Psoas muscle (tissue), 8 donors: ENCODE measurements at places on chromosomes 7 and 10.

- DNase-seq: no peak
These were observed 7.9 kb downstream of the MALSU1 start for GRCh38 chr7:23306936-23307521.

GRCh38 chr10:33092596-33092995, 134.6 kb upstream of the ITGB1 start:
- no peak for DNase-seq

DNA sequence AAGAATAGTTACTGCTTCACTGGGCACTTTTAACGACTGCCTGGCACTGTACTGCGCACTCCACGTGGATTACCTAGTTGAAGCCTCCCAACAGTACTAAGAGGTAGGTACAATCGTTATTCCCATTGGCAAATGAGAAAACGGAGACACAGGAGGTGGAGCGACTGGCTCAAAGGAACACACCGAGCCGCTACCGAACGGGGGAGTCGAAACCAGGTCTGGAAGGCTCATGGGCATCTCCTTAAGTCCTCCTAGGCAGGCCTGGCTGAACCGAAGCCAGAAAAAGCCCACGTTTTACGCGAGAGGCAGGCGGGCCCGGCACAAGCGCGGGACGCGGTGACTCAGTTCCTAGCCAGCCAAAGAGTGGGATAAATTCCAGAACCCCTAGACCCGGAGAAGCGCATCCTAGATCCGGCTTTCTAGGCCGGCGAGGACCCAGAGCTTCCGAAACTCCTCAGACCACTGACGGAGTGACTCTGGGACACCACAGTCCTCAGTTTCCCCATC, 472 bp downstream of the PDAP1 start:
- DNase-seq: peak; percentile 78

DNA sequence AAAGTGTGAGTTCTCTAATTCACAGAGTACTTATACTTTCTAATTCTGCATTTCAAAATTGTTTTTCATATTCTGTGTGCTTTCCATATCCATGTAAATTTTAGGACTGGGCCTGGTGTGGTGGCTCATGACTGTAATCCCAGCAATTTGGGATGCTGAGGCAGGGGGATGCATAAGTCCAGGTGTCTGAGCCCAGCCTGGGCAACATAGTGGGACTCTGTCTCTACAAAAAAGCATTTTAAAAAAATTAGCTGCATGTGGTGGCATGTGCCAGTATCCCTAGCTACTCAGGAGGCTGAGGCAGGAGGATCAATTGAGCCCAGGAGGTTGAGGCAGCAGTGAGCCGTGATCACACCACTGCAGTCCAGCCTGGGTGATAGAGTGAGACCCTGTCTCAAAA, 382.6 kb upstream of the AKR1E2 start:
- DNase-seq: no peak

DNA sequence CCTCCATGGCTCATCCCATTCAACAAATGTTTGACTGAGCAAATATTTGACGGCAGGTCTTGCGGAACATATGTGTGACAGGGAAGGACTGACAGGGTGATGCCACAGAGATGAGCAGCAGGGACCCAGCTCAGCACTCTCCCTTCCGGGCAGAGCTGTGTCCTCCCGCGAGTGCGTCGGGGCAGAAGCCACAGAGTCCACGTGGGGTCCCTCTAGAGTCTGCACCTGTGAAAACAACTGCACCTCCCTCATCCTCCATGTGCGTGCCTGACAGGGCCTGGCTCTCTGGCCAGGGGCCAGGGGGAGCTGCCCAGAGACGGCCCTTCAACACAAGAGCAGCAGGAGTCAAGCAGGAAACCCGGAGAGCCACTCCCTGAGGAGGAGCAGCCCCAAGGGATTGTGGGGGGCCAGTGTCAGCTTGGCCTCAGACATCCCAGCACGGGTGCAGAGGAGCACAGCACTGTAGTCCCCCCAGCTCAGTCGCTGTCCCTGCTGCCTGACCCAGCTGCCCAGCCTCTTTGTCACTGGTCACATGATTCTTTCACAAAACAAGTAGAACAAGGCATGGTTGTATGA, 83.6 kb upstream of the TMEM72 start:
- DNase-seq: no peak

DNA sequence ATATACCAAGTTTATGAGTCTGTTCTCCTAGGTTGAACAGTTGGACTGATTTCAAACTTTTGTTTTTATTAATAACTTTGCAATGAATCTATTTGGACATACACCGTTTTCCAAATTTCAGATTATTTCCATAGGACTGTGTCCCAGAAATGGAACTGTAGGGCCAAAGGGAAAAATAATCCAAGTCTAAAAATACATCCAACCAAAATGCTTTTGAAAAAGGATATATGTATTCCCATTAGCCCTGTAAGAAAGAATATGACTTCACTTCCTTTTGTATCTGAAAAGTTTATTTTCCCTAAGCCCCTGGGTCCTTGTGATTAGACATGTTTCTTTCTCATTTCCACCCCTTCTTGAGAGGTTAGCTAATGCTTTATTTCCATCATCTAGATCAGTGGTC, 434.2 kb upstream of the MKI67 start:
- DNase-seq: no peak

- no peak for DNase-seq
These were observed 18.6 kb upstream of the SMO start for GRCh38 chr7:129169686-129170440.

- peak; percentile 79 for DNase-seq
These were observed 45.9 kb upstream of the KCNIP2 start for GRCh38 chr10:101889256-101890210.

DNA sequence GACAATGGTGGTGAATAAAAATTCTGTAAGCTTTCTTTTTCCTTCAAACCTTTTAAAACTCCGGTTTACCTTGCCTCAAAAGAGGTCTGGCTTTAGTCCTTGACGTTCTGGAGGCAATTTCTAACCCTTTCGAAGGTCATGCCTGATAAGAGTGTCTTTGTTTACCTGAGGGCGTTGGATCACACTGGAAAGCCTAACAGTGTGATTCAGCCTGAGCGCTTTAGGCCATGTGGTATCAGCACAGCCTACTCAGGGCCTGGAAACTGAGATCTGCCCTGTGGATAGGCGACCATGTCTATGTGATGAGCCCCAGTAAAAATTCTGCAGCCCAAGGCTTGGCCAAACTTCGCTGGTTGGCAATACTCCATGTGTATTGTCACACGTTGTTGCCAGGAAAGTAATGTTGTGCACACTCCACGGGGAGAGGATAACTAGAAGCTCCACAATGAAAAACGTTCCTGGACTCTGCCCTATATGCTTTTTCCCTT, 10.7 kb downstream of the CCDC6 start:
- no peak for DNase-seq

DNA sequence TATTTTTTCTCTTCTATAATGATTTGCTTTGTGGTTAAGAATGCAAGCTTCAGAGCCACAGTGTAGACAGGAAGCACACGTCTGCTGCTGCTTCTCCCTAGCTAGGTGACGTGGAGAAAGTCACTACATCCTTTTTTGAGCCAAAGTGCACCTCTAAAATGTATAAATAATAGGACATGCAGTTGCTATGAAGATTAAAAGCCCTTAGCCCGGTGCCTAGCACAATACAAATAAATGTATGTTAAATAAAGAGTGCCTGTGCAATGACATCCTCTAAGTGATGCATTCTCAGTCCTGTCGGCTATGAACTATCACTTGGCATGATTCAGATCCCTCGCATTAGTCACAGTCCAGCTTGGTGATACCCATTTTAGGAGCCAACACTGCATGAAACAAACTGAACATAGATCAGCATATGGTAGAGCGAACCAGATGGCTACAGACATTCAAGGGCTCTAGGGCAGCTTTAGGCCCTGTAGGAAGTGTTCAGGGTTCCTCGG, 4.8 kb upstream of the TRDMT1 start:
- DNase-seq: no peak

GRCh38 chr7:31432176-31432575, 81.7 kb upstream of the ITPRID1 start:
- DNase-seq: no peak

DNA sequence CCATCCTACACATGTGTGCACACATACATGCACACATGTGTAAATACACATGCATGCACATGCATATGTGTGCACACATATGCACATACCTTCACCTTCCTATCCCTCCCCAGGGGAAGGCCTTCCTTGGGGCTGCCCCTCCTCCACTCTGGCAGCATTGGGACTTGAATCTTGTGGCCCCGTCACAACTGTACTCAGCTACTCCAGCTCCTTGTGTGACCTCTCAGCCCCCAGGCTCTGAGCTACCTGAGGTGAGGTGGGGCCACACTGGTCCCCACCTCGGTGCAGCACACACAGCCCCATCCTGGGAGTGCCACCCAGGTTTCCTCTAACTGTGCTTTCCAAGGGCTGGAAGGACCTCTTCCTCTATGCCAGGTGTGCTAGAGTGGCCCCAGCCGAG, 116.0 kb downstream of the LHPP start:
- no peak for DNase-seq

DNA sequence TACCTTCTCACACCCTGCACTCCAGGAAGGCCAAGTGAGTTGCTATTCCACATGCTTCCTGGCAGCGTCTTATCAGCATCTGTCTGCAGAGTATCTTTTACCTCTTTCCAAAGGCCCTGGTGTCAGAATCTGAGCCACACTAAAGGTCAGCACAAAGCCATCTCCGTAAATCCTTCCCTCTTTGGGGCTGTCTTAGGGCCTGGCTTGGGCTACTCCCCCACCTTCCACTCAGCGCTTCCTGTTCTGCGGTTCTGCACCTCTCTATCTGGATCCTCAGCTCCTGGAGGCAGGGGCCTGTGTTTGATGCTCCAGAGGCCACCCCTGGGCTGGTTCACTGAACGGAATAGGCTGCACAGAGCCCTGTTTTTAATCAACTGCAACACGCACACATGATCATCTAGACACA, 334.8 kb upstream of the GALNT17 start:
- no peak for DNase-seq

- DNase-seq: no peak
These were observed 106.2 kb upstream of the CACNA2D1 start for GRCh38 chr7:82549616-82550285.

DNA sequence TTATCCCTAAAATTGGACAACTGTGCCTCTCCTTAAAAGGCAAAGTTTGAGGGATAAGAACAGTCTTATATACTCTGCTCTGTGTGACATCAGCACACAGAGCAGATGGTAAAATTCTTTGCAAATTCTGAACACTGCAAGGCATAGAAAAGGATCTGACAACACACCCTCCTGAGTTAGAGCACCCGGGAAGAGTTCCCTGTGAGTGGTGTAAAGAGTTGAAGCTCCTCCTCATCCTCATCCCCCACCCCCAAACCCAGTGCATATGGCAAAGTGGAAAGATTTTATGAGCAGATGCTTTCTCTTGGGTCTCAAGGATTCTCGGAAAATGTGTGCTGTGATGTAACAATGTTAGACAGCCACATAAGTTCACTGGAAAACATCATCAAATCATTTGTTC, 40.0 kb upstream of the DGKI start:
- no peak for DNase-seq

DNA sequence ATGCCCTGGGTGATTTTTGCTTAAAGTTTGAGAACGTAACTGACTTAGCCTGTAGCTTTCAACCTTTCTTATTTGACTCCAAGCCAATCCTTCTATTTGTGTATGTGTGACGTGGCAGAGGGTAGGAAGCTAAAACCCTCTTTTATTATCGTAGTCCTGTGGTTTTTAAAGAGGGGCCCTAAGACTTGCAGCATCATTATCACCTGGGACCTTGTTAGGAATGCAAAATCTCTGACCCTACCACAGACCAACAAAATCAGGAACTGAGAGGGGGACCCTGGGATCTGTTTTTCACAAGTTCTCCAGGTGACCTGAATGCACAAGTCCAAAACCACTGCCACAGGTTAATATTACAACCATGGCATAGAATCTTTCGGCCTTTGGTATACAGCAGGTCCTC, 80.1 kb downstream of the OSBPL3 start:
- no peak for DNase-seq

GRCh38 chr10:113557424-113557862, 4.6 kb downstream of the HABP2 start:
- DNase-seq: no peak

DNA sequence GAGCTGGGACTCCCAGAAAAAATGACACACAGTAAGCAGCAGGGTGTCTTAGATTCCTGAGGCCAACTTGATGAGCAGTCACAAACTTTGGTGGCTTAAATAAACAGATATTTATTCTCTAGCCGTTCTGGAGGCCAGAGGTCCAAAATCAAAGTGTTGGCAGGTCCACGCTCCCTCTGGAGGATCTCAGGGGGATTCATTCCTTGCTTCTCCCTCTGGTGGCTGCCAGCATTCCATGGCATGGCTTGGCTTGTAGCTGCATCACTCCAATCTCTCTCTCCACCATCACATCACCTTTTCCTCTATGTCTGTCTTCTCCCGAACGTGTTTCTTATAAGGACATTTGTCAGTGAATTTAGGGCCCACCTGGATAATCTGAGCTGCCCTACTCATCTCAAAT, 98.4 kb downstream of the OSBPL3 start:
- no peak for DNase-seq

DNA sequence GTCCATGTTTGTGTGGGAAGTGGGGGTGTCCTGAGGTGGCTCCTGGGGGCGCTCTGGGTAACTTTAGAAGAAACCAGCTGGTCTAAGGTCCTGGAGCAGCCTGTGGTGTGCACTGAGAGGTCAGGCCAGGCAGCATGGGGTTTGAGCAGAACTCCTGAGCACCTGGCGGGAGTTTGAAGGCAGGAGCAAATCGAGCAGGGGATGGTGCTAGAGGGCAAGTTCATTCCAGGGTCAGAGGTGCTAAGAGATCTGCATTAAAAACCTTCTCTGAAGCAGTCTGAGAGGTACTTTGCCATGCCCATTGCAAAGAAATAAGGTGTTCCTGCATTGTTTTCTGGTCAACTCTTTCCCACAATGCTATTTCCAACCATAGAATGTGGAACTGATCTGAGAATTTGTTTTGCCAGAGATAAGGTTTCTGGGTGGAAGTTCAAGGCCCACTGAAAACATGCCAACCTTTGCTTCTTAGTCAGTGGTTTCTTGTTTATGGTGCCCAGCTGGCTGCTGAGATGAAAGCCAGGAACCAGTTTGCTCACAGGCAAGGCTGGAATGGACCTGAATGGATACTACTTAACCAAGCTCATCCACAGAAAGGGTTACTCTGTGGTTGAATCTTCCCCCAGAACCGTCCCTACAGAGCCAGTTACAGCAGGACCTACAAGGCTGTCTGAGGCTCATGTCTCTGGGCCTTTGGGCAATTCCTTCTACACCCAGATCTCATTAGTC, 136.3 kb upstream of the TMEM72 start:
- no peak for DNase-seq

GRCh38 chr7:2503056-2503941, 16.3 kb upstream of the LFNG start:
- no peak for DNase-seq

DNA sequence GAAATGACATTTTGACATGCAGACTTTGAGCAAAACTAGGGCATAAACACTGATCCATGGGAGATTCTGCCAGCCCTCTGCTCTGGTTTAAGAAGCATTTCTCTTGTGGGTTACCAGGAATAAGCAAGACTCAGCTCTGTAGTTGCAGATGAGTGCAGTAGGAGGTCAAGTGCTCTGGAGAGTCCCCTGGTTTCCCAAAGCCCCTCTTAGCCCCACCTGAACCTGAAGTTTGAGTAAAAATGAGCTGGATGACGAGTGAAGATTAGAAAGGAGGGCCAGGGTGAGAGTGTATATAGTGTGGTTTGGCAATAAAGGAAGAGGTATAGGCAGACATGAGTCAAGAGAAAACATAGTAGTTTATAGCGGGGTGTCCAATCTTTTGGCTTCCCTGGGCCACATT, 220.3 kb downstream of the ARL4A start:
- no peak for DNase-seq

- no peak for DNase-seq
These were observed 112.4 kb downstream of the CDK6 start for GRCh38 chr7:92723943-92724342.
